Dermis blood vessel endothelial cell (primary cell): ENCODE measurements at places on chromosomes 6 and 20. TPM values are rescaled to one million over a fixed set of nuclear protein-coding genes. Genes with fewer than 3 reads are reported as not detected.

DNA sequence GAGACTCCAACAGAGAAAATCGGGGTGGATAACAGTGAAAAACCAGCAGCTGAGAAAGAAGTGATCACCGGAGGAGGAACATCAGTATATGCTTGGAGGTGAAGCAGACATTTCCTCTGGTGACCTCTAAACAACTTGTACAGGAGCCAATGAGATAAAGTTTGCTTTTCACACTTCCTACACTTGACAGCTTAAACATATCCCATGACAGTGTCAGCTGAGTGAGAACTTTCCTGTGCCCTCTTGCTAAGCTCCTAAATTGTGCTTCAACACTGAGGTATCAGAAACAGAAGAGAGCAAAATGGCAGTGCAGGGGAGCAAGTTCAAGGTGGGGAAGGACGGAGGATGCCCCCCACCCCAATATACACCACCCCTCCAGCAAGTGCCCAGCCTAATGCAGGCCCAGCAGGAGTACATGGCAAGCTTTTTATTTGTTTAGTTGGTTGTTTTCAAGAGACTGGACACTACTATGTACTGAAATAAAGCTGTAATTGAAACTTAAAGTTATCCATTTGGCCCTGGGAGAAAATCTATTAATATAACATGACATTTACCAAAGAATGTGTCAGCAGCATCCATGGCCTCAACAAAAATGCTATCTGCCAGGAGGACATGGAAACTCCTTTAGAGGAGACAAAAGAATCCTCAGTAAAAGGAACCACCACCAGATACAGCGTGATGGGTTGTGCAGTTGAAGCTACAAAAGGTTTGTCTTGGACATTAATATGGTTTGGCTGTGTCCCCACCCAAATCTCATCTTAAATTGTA, 540.2 kb downstream of the PRKN start:
- no peak for DNase-seq

LHFPL5 gene
- total RNA-seq = not detected in 2 replicates

DNA sequence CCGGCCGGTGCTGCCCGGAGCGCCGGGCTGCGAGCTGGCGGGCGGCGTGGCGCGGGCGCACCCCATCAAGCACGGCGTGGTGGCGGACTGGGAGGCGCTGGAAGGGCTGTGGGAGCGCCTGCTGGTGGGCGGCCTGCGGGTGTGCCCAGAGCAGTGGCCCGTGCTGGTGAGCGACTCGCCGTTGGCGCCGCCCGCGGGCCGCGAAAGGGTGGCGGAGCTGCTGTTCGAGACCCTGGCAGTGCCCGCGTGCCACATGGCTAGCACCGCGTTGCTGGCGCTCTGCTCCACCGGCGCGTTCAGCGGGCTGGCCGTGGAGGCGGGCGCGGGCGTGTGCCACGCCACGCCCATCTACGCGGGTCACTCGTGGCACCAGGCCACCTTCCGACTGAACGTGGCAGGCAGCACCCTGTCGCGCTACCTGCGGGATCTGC, 517 bp downstream of the ACTL10 start:
- peak; percentile 48 for DNase-seq

DNA sequence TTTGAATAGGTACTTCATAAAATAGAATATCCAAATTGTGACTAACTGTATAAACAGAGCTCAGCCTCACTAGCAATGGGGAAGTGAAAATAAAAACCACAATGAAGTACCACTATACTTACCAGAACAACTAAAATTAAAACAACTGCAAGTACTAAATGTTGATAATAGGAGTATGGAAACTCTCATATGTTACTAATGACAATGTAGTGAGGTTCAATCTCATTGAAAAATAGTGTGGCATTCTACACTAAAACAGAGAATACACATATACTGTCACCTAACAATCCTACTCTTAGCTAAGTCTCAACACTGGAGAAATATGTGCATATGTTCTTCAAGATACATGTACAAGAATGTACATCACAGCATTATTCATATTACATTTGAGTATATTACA, 132.0 kb upstream of the CARMIL1 start:
- DNase-seq = no peak

- no peak for DNase-seq
Measured at GRCh38 chr6:52346503-52346902, 15.4 kb upstream of the PAQR8 start.

DNA sequence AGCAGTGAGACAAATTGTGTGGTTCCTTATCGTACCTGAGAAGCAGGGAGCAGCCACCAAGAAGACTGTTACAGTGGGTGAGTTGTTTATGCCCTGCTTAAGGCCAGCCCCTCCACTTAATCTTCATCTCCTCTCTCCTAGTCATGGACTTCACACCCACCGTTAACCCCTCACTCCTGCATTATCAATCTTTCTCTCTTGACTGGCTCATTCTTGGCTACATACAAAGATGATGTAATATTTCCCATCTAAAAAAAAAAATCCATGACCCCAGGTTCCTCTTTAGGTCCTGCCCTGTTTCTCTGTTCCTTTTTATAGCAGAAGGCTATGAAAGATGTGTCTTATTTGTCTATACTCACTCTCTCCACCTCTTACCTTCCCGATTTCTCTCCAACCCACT, 72.4 kb downstream of the SHLD1 start:
- DNase-seq = no peak

DNA sequence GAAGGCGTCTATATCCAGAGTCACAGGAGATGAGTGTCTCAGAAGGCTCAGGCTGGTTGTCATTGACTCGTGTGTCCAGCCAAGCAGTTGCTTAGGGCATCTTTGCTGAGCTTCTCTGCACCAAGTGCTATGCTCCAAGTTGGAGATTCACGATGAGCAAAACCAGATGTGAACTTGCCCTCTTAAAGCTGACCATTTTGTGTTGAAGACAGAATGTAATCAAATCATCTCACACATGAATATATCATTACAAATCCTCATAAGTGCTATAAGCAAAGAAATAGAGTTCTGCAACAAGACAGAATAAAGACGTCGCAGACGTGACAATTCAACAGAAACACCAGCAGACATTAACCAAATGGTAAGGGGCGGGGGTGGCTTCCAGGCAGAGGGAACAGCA, 103.9 kb downstream of the ALDH8A1 start:
- no peak for DNase-seq

GRCh38 chr20:50624351-50625016, 66.9 kb downstream of the RIPOR3 start:
- no peak for DNase-seq

- no peak for DNase-seq
Measured at GRCh38 chr6:158357570-158358216, 45.4 kb downstream of the TULP4 start.
